ENCODE measurements at places on chromosomes 5 and 9.

DNA sequence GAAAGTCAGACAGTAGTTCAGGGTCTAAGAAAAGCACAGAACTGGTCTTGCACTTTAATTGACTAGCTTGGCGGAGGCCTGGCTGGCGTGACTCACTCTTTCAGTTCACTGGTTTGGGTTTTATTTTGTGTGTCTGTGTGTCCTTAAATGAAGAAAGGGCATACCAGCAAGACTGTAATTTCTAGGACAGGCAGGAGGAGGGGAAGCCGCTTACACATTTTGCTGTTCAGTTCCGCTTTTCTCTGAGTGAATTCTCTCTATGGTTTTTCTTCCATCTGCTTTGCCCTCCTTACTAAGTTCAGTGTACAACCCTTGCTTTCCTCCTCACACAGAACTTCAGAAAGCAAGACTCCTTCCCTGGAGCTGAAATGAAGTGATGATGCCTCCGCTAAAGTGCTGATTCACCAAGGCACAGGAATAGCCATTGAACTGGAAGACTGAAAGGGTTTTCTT lies 150.8 kb downstream of the MEF2C start:
- peak; percentile 27 for DNase-seq

DNA sequence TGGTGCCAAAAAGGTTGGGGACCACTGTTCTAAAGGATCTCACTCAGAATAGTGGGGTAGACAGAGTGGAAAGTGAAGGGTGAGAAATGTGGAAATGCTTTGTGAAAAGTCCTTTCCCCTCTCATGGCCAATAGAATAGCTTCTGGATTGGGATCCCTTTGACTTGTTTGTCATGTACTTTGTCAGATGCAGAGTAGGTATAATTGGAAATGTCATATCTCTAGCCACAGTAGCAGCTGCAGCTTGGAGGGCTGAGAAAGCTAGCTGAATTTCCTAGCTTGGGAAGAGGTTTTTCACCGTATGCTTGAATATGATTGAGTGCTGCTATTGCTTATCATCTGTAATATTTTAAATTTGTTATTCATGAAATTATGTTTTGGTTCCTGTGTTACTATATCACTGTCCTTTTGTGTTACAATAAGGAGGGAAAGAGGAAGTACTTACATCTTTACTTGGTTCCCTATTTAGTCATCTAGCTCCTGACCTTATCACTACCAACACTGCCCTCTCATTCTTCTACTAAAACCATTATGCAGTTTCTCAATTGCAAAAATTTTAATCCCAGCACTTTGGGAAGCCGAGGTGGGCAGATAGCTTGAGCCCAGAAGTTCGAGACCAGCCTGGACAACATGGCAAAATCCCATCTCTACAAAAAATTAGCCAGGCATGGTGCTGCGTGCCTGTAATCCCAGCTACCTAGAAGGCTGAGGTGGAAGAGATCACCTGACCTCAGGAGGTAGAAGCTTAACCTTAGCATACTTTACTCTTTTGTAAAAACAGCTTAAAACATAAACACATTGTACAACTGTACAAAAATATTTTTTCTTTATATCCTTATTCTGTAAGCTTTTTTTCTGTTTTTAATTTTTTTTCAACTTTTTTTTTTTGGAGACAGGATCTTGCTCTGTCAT lies 12.4 kb downstream of the SLC30A5 start:
- no peak for DNase-seq

- no peak for DNase-seq
These were observed 302.4 kb downstream of the PDE4D start for GRCh38 chr5:59591162-59591561.

DNA sequence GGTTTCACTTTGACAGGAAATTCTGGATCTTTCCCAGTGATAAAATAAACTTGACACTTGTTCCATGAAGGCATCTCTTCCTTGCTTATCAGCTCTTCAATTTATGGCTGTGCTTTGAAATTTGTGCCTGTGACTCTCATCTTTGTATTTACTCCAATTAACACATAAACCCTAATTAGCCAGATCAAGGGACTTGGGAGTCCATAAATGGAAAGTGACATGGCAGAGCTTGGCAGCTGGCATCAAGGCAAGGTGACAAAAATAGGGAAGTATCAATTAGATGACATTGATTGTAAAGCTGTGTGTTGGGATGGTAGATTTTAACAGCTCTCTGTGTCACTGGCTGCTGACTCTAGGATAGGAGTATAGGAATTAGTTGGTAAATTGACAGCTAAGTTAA lies 133.9 kb downstream of the PBX3 start:
- DNase-seq, result no peak

- peak; percentile 8 for DNase-seq
These were observed 146.3 kb downstream of the CHSY3 start for GRCh38 chr5:130050585-130050984.

Data from fibroblast of pulmonary artery (primary cell).